ENCODE measurements at places on chromosomes 1 and 21. TPM values are rescaled to one million over a fixed set of nuclear protein-coding genes. Genes with fewer than 3 reads are reported as not detected.

GRCh38 chr1:156229809-156230472 is 12.0 kb upstream of the BGLAP start:
- no peak for DNase-seq

DNA sequence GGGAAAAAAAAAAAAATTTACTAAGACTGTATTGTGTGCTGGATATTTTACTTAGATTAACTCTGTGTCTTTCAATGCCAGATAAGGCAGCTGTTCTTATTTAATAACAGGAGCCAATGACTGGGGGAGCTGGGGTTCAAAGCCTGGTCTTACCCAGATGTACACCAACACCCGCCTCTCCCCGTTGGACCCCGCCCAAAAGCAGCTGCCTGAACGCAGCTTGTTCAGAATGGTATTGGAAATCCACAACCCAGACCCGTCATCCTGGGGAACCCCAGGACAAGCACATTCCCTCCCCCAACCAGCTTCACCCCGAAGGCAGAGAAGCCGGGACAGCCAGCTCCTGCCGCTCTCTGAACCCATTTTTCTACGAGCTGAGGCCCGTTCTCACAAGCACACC is 113.6 kb upstream of the TMPRSS2 start:
- no peak for DNase-seq

The GJB5 gene
- not detected for total RNA-seq

DNA sequence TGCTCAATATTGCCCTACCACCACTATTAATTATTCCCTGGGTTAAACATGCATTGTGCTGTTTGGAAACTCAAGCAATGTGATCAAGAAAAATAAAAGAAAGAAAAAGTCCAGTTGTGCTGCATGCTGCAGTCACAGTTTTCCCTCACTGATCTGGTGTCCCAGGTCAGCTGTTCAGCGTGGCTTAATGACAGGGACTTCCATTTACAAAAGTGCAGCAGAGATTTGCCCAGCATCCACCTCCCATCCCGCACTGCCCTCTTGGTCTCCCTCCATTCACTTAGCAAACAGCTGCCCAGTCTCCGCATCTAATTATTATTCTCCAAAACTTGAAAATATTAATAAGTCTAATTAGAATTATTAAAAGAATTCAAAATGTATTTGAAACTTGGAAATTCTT is 2.0 kb upstream of the OR2T4 start:
- no peak for DNase-seq

DNA sequence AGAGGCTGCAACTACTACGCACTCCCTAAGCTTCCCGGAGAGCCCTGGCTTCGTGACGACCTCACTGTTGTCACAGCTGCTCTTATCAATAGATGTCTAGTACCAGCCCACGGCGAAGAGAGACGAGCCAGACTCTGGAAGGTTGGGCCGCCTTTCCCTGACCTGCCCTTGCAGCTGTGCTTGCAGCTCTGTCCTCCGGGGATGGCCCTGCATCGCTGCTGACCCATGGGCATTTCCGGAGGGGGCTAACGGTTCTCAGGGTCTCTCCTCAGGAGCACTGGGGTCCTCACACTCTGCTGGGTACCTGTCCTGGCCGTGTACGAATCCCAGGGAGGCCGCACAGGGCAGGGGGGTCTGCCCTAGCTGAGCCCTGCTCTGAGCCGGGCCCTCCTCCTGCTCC is 93.8 kb upstream of the COL6A1 start:
- no peak for DNase-seq

- no peak for DNase-seq
Measured at GRCh38 chr1:168101336-168101735, 35.4 kb downstream of the GPR161 start.

The FAM177B gene
- not detected for total RNA-seq

The LDLRAD2 gene
- total RNA-seq = 0.11 TPM

- peak; percentile 24 for DNase-seq
Measured at GRCh38 chr1:18953731-18954231, 2.7 kb downstream of the IFFO2 start.

DNA sequence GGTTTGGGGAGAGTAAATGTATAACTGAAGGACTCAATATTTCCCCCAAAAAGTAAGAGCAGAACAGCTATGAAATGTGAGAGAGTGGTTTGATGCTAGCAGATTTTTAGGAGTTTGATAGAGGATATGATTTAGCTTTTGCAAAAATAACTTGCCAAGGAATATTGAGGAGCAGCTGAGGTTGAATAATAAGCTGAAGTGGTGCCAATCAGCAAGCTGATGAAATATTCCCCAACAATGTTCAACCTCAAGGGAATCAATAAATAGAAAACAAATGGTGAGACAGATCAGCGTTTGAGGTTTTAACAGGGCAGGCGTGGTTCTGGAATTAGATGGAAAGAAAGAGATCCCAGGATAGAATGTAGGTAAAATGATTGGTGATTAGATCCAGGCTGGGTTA is 413.4 kb upstream of the ADAMTS5 start:
- DNase-seq = no peak

DNA sequence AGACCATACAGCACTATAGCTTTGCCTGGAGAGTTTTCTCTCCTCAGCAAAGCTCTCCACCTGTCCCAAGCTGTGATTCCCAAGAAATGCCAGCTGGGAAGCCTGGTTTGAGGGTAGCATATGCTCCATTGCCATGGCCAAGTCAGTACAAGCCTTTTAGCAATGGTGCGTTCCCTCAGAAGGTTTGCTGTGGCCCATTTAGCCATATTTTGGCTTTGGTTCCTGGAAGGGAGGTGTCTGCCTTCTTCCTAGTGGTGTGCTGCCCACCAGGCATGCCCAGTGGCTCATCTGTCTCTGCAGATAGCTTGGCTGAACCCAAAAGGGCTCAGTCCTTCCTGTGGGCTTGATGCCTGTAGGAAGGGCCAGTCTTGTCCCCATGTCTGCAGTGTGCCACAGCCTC is 32.4 kb downstream of the GALNT2 start:
- DNase-seq = no peak

DNA sequence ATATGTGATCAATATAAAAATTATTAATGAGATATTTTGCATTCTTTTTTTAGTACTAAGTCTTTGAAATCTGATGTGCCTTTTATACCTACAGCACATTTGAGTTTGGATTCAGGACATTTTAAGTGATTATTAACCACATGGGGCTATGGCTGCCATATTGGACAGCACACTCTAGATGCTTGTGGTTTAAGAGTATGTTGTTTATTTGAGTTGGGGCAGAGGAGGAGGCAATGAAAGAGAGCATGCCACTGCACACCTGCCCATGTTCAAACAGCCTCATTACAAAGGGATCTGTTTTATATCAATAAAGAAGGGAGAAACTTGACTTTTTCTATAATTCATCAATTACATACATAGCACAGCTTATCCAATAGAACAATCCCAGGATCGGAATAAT is 99.4 kb upstream of the EDEM3 start:
- no peak for DNase-seq

The GBP1 gene
- 67.6 TPM for total RNA-seq

All from activated CD4-positive, alpha-beta T cell treated with anti-CD3 and anti-CD28 coated beads for 36 hours (primary cell).